ENCODE measurements at places on chromosomes 13 and 19.

GRCh38 chr13:82898586-82898985, 983.7 kb downstream of the SLITRK1 start:
- no peak for DNase-seq

DNA sequence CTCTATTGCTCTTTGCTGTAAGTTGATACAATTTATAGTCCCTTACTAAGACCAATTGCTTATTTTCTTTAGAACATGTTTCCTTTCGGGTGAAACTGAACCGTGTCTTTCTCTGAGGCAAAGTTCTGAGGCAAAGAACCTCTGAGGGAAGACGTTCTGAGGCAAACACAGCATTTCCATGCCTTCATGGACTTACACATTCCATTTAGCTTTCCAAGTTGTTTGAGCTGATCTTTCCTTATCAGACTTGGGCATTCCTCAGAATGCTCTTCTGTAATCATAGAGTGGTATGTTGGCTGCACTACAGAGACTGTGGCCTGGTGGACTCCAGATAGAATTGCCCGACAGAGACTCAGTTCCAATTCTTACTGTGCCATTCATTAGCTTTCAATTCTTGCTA, 579.1 kb downstream of the KCTD12 start:
- DNase-seq = no peak

DNA sequence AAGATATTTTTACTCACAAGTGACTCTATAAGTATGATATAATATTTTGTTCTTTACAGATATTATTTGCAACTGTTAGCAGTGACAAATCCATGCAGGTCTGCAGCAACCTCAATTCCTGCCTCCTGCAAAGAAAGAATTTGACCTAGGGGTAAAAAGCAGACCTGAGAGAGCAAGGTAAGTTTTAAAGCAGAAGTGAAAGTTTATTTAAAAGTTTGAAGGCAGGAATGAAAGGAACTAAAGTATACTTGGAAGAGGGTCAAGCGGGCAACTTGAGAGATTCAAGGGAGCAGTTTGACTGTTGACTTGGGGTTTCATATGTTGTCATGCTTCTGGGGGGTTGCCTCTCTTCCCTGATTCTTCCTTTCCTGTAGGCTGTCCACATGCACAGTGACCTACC, 520.1 kb upstream of the PCDH20 start:
- DNase-seq = no peak

DNA sequence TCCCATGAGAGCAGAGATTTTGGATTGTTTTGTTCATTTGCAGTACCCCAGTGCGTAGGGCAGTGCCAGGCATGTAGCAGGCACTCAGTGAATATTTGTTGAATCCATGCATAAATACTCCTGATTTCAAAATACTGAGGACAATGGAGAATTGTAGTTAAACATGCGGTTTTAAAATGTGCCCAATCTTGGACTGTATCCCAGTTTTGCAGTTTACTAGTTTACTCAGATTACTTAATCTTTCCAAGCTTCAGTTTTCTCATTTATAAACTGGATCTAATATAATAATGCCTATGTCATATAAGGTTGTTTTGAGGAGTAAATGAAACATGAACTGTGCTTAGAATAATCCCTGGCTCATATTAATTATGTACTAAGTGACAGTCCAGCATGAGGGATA, 39.0 kb downstream of the RCBTB2 start:
- DNase-seq = no peak

DNA sequence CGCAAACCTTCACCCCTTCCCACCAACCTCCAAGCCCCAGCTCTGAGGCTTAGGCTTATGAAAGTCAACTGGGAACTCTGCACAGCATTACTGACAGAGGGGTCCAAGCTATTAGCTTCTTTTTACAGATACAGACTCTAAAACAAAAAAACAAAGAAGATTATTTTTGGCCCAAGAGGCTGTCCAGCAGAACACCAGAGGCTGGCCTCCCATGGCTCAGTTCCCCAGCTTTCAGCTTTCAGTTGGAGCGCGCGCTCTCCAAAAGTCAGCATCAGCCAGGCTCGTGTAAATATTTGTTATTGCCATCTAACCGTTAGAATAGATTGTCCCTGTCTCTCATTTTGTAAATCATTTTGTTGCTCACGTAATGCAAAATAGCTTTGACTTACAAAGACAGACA, 58.4 kb downstream of the ZIC5 start:
- no peak for DNase-seq

GRCh38 chr13:42028113-42028799, 20.2 kb upstream of the DGKH start:
- DNase-seq = no peak
